ENCODE measurements at places on chromosomes 3 and 15.

DNA sequence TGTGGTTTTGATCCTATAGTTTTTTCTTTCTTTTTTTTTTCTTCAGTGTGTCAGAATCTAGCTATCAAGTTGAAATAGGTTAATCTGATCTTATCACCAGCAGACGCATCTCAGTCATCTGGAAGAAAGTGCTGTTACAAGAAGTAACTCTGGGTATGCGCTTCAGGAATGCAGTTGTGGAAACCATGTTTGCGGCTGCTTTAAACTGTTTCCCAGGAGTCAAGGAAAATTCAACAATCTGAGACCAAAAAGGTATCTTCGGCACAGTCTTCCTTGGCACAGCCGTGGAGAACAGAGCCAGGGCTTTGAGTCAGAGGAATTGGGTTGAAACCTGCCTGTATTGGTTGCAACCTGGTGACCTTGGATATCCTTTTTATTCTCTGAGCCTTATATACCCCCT lies 59.9 kb downstream of the CD47 start:
- no peak for DNase-seq

DNA sequence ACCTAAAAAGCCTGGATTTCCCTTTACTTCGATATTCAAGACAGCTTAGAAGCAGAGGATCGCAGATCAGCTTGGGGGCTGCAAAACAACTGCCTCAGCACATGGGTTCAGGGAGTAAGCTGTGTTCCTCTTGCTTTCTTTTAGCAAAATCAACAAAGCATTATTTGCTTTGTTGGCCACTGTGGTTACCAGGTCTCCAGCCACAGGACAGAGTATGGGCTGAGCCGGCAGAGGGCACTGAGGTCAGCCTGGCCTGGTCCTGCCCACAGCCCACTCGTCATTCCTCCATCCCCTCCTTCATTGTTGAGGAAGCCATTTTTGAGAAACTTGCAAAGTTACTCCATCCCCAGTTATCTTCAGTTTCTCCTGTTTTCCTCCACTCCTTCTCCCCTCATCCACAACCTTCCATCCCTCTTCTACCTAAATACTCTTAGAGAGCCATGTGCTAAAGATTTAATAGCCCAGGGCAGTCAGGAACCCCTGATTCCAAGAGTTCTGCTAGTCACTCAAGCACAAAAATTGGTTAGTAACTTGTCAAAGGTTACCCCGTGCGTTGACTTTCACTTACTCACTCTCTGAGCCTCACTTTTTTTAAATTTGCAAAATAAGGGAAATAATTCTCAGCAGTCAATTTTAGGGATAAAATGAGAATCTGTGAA lies 60.0 kb upstream of the HES1 start:
- DNase-seq, result peak; percentile 39

DNA sequence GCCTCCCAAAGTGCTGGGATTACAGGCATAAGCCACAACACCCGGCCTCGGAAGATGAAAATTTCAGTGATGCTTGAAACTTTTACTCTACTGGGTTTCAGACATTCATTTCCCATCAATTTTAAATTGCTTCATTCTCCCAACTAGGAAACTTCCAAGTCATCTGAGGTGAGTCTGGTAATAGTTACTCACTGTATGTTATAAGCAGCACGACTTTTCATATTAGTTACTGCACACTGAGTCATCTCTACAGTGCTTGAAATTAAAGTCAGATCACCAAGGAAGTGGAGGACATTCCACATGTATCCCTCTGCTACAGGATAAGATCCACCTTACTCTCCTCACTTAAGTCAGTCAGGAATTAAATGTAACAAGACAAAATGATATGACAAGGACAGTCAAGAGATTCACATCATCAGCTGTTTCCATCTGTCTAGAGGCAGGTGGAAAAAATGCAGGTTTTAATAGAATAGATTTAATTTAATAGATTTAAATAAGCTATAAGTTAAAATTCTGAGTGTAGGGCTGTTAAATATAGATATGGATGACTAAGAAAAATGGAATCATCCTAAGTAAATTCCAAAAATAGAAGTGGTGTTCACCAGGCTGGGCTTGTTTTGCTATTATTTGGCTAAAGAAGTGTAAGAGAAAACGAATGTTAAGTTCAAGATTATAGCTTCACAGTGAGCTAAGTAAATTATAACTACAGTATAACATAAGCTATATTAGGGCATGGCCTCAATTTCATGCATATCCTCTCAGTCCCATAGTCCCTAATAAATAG lies 104.4 kb downstream of the TMCO5A start:
- peak; percentile 86 for DNase-seq

GRCh38 chr15:65772930-65773329 lies 19.2 kb downstream of the DENND4A start:
- DNase-seq, result no peak

GRCh38 chr3:146157325-146158060 lies 3.5 kb downstream of the PLOD2 start:
- no peak for DNase-seq

DNA sequence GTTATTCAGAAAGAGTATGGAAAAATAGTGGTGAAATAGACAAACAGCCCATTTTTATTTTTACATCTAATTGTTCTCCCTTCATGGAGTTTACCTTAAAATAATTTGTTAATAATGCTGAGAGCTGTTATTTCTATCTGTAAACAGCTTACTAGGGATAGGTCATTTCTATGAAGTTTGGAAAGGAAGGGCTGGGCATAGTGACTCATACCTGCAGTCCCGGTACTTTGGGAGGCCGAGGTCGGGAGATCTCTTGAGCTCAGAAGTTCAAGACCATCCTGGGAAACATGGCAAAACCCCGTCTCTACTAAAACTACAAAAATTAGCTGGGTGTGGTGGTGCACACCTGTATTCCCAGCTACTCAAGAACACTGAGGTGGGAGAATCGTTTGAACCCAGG lies 624.3 kb upstream of the LMCD1 start:
- no peak for DNase-seq

DNA sequence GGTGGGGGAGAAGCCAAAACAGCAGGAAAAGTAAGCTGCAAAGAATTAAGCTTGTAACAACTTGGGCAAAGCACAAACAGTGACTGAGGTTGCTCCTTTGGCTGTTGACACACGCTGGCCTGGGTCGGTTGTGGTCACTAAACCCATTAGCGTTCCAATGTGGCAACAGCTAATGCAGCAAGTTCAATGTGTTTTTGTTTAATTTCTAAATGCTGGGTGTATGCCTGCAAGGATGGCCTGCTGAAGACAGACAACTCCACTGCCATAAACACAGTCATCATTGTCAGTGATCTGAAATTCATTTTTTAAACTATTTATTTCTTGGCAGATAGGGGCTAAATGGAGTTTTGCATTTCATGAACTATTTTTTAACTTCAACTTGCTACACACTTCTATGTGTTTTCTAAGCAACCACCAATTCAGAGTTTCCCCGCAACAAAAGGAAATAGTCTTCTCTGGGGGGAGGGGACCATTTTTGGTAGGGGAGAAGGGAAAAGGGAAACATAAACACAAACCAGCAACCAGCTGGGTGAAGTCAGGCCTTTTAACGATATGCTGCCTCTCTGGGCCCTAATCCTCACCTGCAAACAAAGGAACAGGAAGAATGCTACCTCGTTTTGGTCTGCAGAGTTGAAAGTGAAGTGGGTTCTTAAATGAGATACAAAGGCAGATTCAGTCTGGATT lies 34.8 kb upstream of the WNT5A start:
- DNase-seq, result no peak

GRCh38 chr15:54675241-54675640 lies 521.5 kb downstream of the RSL24D1 start:
- DNase-seq, result no peak

DNA sequence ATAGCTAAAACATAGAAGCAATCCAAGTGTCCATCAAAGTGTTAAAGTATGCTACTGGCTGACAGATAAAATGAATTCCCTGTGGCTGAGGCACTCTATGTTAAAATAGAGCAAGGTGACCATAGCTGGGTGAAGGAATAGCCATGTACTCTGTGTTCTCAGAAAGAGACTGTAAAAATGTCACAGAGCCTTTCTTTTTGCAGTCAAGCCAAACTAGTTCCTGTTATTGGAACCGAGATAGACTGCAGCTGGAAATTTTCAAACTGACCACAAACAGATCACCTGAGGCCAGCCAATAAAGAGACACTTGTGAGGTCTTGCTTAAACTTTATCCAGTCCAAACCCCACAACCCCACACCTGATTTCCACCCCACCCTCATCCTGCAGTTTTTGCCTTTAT lies 422.8 kb upstream of the NAALADL2 start:
- no peak for DNase-seq

All from HT1080 (cell line).